ENCODE measurements at places on chromosomes 3 and 15.

- DNase-seq = no peak
Measured at GRCh38 chr3:184642631-184643285, 69.1 kb downstream of the MAGEF1 start.

GRCh38 chr15:45523166-45523460 is 558 bp upstream of the SLC30A4 start:
- no peak for DNase-seq

- no peak for DNase-seq
Measured at GRCh38 chr3:141905129-141905528, 28.7 kb downstream of the ATP1B3 start.

- DNase-seq = no peak
Measured at GRCh38 chr3:88336894-88337293, 187.1 kb downstream of the C3orf38 start.

DNA sequence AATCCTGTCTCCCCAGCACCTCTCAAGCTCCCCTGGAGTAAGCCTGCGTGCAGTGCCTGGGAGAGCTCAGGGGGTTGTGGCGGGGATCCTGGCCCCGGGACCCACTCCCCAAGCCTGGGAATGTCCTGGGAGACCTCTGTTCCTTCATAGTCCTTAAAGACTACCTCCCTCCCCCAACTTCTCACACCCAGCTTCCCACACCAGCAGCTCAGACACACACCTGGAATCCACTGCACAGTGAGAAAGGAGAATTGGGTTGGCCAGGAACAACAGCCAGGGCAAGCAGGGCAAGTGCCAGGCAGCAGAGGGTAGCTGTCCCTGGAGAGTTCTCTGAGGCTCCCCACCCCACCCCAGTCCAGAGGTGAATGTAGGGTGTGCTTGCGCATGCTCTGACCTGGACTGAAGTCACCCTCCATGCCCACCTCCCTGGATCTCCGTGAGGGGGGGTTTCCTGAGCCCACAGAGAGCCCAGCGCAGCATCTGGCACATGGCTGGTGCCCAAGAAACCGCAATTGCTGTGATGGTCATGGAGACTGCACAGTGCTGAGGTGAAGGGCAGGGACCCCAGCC is 22.2 kb downstream of the PSTPIP1 start:
- DNase-seq = no peak

- no peak for DNase-seq
Measured at GRCh38 chr15:62658498-62658897, 384.0 kb upstream of the TPM1 start.

DNA sequence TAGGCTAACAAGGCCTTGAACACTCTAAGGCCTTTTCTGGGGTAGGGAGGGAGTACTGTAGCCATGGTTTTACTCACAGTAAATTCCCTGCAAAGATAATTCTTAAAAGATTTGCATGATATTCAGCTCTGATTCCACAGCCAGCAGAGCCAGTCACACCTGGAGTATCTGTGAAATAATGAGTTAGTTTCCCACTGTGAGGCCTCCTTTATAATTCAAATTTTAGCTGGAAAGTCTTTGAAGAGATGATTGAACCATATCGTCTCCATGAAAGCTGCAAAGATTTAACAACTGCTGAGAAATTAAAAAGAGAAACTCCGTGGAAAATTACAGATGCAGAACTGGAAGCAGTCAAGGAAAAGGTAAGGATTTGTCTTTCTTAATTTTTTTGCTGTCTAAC is 32.3 kb upstream of the DUT start:
- no peak for DNase-seq

DNA sequence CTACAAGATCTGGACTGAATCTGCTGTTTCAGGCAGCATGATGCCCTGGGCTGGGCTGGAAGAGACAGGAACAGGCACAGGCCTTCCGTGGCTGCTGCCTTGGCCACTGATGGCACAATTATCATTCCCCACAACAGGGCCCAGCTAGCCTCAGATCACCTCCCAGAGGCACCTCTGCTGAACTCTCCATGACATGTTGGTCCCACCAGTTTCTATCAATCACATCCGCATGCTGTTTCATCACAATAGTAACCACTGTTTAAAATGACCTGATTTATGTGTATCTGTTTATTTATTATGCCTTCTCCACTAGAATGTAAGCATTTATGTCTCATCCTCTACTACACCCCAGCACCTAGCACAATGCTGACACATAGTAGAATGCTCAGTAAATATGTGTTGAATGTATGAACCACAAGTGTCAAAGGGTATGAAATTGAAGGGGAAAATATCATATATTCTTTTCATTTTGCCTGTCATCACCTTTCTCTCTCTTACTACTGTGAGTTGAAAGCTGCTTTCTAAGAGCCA is 32.7 kb upstream of the ZBTB38 start:
- DNase-seq = no peak
